Inflammatory macrophage treated with lipopolysaccharide for 4 hours (primary cell): ENCODE measurements at places on chromosomes 3 and 15.

- DNase-seq, result no peak
These were observed 35.4 kb upstream of the GRM7 start for GRCh38 chr3:6825524-6825923.

DNA sequence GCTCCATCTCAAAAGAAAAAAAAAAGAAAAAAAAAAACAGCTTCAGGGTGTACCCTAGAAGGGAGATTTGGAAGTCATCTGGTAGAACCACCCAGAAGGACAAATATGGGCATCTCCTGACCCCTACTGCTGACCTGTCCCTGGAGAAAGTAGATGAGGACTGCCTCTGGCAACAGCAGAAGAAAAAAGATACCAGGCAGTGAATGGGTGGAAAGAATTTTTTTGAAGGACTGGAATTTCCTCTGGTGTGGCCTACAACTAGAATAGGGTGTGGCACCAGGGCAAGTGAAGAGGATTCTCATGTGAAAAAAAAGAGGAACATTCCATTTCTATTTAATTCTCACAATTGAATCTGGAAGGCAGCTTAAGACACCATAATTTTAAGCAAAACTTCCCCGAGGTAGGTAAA lies 3.1 kb downstream of the ANXA2 start:
- DNase-seq, result peak; percentile 77

DNA sequence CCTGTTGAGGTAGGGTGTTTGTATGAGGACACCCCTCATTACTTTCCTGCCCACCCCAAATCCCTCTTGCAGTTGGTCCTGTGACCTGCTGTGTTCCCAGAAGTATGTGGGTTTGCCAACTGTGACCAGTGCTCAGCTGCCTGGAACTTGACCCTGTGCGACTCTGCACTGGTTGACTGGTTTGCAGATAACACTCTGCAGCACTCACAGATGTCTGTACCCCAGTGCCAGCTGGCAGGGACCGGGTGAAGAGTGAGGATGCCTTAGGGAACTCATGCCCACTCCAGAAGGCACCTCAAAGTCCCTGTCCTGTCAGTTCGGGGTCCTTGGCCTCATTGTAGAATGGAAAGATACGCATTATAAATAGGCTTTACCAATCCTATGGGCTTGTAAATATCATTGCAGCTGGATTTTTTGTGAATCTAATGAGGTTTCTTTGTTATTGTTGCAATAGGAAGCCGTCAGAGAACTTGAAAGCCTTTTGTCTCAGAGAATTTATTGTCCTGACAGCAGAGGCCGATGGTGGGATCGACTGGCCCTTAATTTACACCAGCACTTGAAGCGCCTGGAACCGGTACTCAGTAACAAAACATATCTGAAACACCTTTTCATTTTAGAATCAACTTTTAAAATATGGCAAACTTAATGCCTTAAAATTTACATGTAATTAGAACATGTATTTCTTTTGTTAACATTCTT lies 18.2 kb downstream of the FAN1 start:
- no peak for DNase-seq

GRCh38 chr15:58407778-58408177 lies 24.0 kb upstream of the LIPC start:
- no peak for DNase-seq
